Activated CD8-positive, alpha-beta memory T cell treated with anti-CD3 and anti-CD28 coated beads for 1 hour (primary cell): ENCODE measurements at places on chromosomes 3 and 15.

GRCh38 chr3:178602856-178603255, 66.6 kb downstream of the KCNMB2 start:
- no peak for DNase-seq

- no peak for DNase-seq
Observed at GRCh38 chr3:126117212-126117611, 33.3 kb upstream of the SLC41A3 start.

- DNase-seq = no peak
Observed at GRCh38 chr15:69456208-69457166, 3.9 kb downstream of the RPLP1 start.

DNA sequence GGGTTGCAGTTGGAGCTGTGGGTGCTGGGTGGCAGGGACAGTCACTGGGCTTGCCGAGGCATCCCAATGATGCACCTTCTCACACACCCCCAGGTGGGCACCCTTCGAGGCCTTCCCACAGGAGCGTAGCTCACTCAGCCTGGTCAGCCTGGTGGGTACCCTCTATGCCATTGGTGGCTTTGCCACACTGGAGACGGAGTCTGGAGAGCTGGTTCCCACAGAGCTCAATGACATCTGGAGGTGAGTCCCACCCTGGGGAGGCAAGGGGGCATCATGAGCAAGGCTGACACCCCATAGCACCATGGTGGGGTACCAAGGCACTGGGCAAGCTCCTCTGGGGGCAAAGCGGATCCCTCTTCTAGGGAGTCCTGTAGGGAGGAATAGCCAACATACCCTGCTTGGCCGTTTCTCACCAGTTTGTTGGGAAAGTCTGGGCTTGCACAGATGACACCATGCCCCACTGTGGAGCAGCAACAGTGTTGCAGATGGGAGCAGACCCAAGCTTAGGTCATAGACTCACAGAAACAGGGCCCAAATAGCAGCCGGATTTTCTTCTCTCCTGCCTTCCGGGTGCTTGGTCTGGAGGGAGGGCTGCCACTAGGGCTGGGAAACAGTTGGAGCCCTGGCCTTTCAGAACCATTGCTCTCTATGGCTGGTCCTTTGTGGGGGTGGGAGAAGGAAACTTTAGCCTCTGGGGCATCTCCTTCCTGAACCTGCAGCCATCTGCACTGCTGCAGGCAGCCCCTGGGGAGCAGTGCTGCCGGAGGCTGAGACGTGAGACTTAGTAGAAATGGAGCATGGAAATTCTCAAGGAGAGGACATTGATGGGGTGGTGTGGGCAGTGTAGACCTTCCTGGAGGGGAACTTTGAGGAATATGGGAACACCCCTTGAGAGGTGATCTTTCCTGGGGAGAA, 5.7 kb downstream of the KLHL40 start:
- DNase-seq = no peak

DNA sequence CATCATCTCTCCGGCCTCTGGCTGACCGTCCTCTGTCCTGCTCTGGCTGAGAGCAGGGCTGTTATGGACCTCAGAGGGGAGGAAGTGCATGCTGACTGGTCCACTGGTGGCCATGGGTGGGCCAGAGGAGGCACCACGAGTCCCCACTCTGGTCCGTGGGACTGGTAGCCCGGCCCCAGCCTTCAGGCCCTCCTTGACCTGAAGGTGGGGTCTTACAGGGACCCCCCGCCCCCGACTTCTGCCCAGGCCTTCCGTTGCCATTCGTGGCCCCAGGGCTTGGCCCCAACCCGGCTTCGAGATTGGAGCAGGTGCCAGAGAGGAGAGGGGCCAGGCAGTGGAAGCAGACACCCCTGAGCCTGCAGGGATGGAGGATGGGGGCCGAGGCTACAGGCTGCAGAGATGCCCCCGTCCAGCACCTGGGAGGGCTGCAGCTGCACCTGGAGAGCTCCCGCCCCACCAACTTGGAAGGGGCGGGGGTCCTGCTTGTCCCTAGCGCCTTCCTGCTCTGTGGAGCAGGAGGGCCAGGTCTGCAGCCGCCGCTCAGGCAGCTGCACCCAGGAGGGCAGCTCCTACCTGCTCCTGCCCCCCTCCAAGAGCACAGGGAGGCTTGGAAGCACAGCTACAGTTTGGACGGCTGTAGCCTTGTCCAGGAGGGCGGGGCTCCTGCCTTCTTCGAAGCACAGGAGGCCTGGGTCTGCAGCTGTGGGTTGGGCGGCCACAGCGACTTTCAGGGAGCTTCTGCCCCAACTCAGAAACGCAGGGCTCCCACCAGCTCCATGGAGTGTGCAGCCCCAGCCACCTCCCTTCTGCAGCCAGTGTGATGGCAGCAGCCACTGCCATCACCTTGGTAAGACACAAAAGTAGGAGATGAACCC, 142.5 kb downstream of the KLF13 start:
- DNase-seq = no peak

- DNase-seq = no peak
Observed at GRCh38 chr15:34001536-34001935, 33.2 kb downstream of the CHRM5 start.

- DNase-seq = no peak
Observed at GRCh38 chr15:93185796-93186195, 96.8 kb upstream of the RGMA start.

DNA sequence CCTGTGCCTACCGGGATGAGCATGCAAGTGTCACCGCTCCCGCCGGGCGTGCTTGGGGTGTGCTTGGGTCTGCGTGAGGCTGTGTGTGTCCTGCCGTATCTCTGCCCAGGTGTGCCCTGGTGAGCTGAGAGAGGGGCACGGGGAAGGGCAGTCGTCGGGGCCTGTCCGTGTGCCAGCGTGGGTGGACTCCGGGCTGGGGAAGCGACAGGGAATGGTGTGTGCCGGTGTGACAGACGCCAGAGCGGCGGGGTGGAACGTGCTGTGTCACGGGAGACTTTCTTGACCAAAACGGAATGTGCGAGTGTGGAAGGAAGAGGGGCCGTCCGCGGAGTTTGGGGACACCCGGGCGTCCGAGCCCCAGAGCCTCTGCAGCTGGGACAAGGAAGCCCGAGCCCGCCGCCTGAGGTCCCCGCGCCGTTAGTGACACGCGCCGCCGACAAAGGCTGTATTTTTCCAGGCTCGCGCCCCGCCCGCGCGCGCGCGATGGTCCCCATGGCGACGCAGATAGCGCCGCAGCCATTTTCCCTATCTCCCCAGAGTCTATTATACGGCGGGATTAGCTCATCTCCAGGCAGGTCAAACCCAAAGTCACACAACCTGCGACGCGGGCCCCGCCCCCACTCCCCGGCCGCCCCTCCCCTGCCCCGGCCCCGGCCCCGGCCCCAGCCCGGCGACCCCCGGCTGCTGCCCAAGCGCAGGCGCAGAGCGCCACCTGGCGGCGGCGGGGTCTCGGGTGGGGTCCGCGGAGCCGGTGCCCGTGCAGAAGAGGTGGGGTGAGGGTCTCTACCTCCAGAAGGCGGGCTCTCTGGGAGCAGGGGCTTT, 4.5 kb upstream of the GATA2 start:
- DNase-seq = peak; percentile 61

GRCh38 chr15:79804838-79805237, 92.0 kb downstream of the MTHFS start:
- no peak for DNase-seq

DNA sequence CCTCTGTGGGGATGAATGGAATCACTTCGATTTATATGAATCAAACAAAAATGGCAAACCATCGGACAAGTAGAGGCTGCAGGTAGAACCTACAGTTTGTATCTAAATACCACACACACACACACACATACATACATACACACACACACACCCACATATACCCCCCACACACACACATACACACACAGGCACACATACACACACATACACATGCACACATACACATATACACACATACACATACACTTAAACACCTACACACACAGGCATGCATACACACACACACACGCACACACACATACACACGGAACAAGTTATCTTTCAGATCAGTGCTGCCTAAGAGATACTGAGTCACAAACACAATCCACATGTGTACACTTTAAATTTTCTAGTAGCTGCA, 24.3 kb downstream of the HEG1 start:
- no peak for DNase-seq

- DNase-seq = no peak
Observed at GRCh38 chr15:96329403-96329981, 1.0 kb upstream of the NR2F2 start.

GRCh38 chr3:197201791-197202452, 96.5 kb downstream of the DLG1 start:
- DNase-seq = no peak

DNA sequence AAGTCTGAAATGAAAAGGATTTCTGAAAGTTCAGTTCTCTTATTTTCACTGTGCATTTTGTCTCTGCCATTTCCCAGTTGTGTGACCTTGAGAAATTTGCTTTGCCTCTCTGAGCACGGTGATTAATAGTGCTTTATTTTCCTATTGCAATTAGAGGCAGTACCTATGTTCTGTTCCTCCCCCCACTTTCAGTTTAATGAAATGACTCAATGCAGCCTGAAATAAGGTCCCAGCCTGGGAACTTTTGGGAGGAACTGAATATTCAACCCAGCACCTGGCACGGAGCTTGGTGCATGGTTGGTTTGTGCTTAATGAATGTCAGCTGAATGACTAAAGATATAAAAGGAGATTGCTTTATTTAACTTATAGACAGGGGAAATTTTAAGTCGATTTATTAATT, 352.6 kb downstream of the PDCD6IP start:
- DNase-seq = no peak

DNA sequence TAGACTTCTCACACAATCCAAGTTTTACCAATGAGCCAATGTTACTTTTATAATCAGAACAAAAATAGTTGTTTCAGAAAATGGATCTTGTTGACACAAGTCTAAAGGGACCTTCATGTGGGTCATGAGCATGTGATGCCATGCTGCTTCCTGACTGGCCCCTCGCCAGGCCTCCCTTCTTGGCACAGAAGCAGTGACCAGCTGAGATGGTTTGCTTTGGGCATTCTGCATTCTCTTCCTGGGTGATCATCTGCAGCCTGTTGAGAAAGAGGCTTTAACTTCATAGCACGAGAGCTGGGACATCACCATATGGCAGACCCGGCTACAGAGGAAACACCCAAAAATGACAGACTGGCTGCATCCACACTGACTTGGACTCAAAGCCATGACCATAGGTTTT, 45.7 kb downstream of the TGM4 start:
- no peak for DNase-seq

GRCh38 chr3:42725454-42725853, 22.9 kb upstream of the HHATL start:
- no peak for DNase-seq

GRCh38 chr3:84039099-84039498, 919.7 kb upstream of the CADM2 start:
- DNase-seq = no peak

DNA sequence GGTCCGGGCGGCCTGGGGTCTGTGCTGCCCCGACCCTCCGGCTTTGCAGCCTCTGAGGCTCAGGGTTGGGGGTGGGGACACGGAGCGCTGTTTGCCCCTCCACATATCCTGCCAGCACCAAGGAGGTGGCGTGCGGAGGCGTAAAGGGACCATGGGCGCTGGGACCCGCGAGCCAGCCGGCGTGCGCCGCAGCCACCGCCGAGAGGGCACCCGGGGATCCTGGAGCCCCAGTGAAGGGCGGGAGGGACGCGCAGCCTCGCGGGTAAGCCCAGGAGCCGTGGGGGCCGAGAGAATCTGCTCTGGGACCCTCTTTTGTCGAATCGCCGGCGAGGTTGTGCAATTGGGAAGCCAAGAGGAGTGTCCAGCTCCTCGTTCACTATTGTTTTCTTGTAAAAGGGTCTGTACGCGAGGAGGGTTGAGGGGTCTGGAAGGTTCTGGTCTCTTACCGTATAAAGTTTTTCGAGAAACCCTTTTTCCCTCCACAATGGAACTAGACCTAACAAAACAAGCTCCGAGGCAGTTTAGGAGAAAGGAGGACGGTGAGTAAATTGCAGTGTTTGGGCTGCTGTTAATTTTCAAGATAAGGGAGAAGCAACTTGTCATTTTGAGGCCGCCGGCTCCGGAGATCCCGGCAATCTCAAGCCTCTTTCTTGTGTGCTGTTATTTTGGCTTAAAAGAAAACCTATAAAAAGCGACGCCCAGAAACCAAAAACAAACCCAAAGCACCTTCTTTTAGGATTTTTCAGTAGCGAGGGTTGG, 29.9 kb upstream of the ST3GAL6 start:
- no peak for DNase-seq

DNA sequence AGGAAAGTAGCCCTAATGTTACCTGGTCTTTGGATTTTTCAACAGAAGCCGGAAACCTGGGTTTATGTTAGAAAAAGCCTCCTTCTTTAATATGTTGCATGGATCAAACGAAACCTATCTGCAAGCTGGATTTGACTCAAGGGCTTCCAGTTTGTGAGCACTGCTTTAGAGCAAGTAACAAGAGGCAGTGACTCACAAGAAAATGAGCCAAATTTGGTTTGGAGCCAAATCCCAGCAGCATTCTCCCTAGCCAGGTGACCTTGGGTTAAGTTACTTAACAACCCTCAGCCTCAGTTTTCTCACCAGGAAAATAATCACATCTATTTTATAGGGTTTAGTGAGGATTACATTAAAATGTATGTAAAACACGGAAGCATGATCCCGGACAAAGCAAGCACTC, 215.2 kb upstream of the PRICKLE2 start:
- DNase-seq = no peak

GRCh38 chr3:141528800-141529199, 42.0 kb downstream of the RASA2 start:
- DNase-seq = no peak

DNA sequence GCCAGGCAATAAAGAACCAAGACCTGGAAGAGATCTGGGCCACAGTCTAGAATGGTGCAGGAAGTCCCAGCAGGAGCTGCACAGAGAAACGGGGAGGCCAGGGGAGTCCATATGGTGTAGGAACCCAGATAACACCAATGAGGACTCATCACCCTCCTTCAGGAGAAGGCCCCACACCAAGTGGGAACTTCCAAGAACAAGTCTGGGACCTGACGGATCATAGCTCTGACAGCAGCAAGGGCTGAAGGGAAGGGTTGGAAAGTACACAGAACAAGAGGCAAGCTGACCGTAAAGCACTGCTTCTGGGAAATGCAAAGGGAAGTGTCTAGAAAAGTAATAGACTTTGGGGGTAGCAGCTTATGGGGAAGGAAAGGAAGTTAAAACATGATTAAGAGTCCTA, 34.5 kb downstream of the ANO10 start:
- DNase-seq = no peak

DNA sequence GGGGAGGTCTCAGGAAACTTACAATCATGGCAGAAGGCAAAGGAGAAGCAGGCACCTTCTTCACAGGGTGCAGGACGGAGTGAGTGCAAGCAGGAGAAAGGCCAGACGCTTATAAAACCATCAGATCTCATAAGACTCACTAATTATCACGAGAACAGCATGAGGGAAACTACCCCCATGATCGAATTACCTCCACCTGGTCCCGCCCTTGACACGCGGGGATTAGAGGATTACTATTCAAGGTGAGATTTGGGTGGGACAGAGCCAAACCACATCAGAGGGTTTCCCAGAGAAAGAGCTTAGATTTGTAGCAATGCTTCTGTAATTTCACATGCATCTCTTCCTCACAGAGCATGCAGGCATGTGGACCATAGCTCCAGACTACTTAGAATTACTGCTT, 615.7 kb upstream of the UBE2E2 start:
- DNase-seq = no peak

GRCh38 chr3:22244761-22245521, 493.9 kb upstream of the ZNF385D start:
- no peak for DNase-seq

- no peak for DNase-seq
Observed at GRCh38 chr3:133441867-133442270, 42.0 kb downstream of the BFSP2 start.
